ENCODE measurements at places on chromosomes 2 and 18.

- DNase-seq = no peak
Measured at GRCh38 chr2:41379496-41380221, 668.2 kb upstream of the PKDCC start.

DNA sequence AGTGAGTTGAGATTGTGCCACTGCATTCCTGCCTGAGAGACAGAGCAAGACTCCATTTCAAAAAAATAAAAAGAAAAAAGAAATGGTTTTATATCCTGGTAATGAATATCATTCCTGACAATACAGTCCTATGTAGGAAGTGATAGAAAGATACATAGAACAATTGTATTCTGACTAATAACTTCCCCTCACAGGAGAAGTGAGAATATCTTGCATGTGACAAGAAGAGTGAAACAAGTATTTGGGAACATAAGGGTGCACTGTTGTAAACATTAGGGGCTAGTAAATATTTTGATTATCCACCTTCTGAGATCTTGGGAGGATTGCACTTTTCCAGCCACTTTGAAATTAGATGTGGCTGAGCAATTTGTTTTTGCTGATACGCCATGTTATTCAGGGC lies 40.7 kb downstream of the KLHL14 start:
- DNase-seq = no peak

DNA sequence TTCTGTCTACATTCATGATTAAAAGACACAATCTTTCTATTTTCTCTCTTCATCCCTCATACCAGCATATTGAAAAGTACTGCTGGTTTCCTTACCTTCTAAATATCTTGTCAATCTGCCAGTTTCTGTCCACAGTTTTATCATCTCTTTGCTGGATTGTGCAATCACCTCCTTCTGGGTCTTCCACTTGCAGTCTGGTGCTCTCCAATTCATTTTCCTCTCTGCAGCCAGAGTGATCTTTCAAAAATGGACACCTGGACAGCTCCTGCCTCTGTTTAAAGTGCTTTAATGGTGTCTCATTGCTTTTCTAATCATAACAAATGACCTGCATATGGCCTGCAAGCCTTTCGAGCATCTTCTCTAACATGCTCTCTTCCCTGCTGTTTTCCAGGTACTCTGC lies 94.0 kb downstream of the C1QL2 start:
- no peak for DNase-seq

DNA sequence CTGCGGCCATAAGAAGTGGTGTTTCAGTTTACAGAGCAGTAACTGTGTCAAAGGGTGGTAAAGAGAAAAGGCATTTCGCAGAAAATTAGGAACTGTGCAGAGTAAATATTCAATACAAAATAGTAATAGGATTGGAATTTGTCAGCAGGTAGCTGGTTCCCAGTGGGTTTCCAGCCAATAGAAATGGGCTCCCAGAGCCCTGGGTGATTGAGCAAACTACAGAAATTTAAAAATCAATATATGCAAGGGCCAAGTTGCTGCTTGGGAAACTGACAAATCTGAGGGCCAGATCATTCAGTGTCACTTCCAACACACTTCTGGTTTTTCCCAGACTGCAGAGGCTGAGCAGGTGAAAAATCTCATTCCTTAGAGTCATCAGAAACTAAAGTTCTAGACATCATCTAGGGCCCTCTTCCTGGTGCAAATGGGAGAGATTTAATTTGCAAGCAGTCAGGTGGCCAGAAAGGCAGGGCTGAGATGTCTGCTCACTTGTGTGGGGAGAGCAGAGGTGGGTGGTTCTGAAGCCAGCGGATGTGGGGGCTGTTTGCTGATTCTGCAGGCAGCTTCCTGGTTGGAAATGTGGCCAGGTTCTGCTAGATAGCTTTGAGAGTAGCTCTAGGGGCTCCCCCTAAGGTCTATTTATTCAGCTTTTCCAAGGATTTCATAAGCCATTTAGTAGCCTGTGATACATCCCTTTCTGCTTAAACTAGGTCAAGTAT lies 182.4 kb downstream of the NCK2 start:
- DNase-seq = no peak

DNA sequence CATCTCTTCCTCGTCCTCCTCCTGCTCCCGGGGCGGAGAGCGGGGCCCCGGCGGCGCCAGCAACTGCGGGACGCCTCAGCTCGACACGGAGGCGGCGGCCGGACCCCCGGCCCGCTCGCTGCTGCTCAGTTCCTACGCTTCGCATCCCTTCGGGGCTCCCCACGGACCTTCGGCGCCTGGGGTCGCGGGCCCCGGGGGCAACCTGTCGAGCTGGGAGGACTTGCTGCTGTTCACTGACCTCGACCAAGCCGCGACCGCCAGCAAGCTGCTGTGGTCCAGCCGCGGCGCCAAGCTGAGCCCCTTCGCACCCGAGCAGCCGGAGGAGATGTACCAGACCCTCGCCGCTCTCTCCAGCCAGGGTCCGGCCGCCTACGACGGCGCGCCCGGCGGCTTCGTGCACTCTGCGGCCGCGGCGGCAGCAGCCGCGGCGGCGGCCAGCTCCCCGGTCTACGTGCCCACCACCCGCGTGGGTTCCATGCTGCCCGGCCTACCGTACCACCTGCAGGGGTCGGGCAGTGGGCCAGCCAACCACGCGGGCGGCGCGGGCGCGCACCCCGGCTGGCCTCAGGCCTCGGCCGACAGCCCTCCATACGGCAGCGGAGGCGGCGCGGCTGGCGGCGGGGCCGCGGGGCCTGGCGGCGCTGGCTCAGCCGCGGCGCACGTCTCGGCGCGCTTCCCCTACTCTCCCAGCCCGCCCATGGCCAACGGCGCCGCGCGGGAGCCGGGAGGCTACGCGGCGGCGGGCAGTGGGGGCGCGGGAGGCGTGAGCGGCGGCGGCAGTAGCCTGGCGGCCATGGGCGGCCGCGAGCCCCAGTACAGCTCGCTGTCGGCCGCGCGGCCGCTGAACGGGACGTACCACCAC lies 2.1 kb downstream of the GATA6 start:
- DNase-seq = peak; percentile 39

GRCh38 chr18:48986851-48987761 lies 36.3 kb upstream of the SMAD7 start:
- DNase-seq = no peak

GRCh38 chr2:16266571-16266970 lies 326.2 kb downstream of the MYCN start:
- DNase-seq = no peak

GRCh38 chr2:191115391-191115790 lies 35.4 kb downstream of the STAT4 start:
- DNase-seq = no peak

GRCh38 chr18:23493654-23494053 lies 9.7 kb upstream of the RMC1 start:
- no peak for DNase-seq

GRCh38 chr2:27810455-27810854 lies 38.9 kb downstream of the MRPL33 start:
- DNase-seq = no peak

DNA sequence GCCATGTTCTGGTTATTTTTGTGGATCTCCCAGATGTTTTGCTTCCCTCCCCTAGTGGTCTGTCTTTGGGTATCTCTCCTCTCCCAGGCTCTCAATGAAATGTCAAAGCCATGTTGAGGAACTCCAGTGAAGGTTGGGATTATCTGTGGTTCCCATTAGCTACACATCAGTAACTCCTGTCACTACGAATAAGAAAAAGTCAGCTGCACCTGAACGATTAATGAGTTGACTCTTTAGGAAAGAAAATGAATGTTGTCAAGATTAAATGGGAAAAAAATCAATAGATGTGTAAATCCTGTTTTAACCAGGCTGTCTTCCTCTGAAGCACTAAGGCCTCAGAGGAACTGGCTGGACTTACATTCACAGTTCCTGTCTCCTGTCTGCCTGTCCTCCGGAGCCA lies 94.0 kb upstream of the DAPL1 start:
- DNase-seq = no peak

- DNase-seq = no peak
Measured at GRCh38 chr18:8493141-8493540, 116.1 kb upstream of the RAB12 start.

- DNase-seq = no peak
Measured at GRCh38 chr2:117833911-117834310, 19.4 kb downstream of the DDX18 start.

- no peak for DNase-seq
Measured at GRCh38 chr2:168874368-168875054, 15.7 kb downstream of the SPC25 start.

- DNase-seq = no peak
Measured at GRCh38 chr2:50333529-50334228, 698.3 kb downstream of the NRXN1 start.

DNA sequence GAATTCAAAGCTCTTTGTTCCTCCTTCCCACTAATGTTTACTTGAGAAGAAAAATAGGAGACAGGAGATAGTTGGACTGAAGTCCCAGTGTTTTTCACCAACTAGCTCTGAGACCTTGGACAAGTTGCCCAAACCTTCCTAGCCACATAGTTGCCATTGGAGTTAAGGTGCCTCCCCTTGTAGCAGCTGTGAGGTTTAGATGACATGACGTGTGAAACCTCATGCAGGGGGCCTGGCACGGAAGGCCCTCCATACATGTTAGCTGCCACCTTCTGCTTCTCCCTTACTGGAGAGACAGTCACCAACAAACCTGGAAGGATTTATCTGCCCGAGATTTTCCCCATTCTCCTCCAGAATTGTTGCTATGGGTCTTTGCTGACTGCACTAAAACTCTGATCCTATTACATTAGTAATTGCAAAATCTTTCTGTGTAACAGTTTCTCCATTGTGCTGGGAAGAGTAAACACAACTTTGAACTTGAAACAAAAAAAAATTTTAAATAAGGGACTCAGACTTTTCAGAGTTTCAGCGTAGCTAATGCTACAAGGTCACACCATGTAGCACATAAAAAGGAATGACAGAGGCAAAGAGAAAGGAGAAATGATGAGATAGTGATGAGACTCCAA lies 23.8 kb upstream of the CABYR start:
- DNase-seq = no peak

DNA sequence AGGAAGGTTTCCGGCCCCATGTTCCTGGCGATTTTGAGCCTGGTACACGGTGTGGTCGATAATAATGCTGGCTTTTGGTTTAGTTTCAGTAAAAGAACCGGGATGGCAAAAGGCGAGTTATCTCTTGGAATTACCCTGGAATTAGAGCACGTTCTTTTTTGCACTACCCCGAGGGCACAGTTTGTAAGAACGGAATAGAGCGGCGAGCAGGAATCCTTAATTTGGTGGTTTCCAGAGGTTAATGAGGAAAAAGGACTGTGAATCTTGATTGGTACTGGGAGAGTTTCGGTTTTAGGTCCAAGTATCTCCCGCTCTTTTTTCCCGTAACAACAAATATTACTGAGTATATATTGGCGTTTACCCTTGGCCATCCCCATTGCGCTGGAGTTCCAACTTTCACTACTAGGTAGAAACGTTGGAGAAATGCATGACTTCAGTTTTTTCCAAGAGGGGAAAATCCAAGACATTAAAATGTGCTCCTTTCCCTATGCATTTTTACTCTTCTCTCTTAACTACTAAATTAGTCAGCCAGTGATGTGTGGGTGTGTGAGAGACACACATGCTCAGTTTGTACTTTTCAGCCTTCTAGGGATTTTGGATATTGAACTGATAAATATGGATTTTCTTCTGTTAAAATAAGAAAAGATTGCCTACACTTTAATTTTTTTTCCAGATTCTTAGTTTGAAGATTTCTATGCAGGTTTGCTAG lies 160.8 kb downstream of the AGPS start:
- DNase-seq = peak; percentile 33

DNA sequence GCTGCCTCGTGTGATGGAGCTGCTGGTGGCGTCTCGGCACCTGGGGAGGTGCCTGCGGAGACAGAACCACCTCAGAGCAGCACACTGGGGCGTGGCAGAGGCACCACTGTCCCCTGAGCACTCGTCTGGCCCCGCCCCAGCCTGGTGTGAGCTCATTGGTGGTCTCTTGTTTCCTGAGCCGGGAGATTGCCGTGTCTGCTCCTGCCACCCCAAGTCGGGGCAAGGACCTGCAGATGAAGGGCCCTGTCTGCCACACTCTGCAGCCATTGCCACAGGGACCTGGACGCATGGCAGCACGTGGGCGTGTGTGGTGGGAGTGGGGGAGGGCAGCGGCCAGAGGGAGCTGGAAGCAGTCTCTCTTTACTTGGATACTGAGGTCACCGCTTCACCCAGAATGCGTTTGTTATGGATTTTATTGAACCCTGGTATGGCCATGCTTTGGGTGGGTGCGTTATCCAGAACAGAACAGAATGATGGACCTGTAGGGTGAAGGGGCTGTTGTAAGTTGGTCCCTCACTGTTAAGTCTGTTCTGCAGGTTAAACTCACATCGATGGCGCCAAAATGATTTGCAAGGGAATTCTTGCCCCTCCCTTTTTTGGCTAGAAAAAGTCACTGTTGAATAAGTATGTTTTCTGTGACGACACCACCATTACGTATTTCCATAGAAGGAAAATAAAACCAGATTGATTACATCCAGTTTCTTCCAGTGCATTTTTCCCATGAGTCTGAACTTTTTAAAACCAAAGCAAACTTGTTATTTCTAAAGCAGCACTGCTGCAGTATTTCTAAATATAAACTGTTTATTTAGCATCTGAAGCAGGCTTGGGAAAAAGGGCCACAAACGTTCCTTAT lies 92.0 kb downstream of the USP40 start:
- DNase-seq = no peak

DNA sequence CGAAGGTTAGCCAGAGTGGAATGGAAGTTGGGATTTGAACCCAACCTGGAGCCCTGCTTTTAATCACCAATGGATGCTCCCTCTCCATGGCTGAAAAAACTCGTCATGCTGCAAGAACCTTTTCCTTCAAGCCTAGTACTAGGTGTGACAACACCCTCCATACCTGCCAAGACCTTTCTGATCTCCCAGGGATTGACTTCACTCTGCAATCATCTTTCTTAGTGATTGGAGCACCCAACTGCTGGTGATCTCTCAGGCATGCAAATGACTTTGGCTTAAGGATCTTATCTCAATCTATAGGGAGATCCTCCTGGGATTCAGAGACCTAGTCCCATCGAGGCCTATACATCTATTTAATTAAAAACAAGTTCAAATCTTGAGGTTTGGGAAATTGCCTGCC lies 23.5 kb upstream of the ITGB6 start:
- no peak for DNase-seq

- no peak for DNase-seq
Measured at GRCh38 chr2:6955511-6956136, 38.4 kb downstream of the RNF144A start.

GRCh38 chr2:45307147-45307546 lies 297.9 kb upstream of the SIX2 start:
- no peak for DNase-seq

GRCh38 chr18:36295880-36296301 lies 1.6 kb upstream of the FHOD3 start:
- DNase-seq = no peak

DNA sequence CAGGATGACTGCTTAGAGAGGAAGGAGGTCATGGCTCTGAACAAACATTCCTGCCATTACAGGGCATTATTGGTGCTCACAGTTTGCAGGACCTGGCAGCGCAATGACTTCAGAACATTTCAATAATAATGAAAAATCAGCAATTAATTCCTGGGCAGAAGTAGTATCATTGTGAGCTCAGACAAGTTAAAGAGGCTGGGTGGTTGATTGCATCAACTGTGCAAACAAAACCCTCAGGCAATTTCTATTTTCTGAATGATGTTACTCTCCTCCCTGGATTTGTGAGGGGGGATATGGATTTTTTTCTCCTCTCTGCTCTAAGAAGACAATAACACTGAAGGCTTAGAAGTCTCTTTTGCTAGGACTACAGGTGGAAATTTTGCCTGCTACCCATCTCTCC lies 168.1 kb upstream of the TACR1 start:
- DNase-seq = no peak

Measured in GM03348 (cell line).